ENCODE measurements at places on chromosomes 5 and 9.

GRCh38 chr5:89313804-89314588 lies 431.0 kb upstream of the MEF2C start:
- peak; percentile 32 for DNase-seq

DNA sequence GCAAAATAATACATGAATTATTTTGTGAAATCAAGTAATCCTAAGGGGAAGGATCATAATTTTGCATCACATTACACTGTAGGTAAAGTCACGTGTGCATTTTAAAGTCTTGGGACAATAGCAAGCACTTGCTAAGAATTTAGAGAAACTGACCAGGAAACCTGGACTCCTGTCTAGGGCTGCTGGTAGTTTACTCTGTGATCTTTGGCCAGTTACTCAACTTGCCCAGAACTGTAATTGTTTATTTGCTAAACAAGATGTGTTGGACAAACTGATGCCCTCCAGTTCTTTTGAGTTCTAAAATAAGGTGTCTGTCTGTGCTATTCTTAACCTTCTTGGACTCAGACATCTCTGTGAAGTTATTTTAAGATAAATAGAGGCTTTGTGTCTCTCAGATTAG lies 594.8 kb upstream of the DMAC1 start:
- DNase-seq: no peak

DNA sequence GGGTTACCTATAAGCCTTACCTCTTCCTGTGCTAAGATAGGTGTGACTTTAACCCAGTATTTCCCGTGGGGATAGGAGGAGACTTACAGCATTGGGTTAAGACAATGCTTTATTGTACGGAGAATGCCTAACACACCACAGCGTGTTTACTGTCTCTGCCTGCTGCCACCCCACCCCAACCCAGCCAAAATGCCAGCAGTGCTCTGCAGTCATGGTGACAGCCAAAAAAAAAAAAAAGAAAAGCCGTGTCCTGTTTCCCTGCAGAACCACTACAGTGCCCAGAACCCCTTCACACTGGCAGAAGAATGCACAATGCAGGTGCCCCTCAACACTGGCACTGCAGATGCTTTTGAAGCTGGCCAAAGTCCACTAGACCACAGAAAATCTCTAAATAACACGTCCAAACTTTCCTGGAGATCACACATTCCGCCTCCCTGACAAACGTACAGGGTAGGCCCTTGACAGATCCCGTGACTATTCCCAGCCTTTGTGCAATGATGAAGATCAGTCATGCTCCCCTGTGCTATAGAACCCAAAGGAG lies 102.2 kb downstream of the SERINC5 start:
- DNase-seq: no peak

GRCh38 chr9:14302405-14302804 lies 11.5 kb downstream of the NFIB start:
- no peak for DNase-seq

GRCh38 chr5:68046445-68046844 lies 169.1 kb upstream of the PIK3R1 start:
- DNase-seq: peak; percentile 94

DNA sequence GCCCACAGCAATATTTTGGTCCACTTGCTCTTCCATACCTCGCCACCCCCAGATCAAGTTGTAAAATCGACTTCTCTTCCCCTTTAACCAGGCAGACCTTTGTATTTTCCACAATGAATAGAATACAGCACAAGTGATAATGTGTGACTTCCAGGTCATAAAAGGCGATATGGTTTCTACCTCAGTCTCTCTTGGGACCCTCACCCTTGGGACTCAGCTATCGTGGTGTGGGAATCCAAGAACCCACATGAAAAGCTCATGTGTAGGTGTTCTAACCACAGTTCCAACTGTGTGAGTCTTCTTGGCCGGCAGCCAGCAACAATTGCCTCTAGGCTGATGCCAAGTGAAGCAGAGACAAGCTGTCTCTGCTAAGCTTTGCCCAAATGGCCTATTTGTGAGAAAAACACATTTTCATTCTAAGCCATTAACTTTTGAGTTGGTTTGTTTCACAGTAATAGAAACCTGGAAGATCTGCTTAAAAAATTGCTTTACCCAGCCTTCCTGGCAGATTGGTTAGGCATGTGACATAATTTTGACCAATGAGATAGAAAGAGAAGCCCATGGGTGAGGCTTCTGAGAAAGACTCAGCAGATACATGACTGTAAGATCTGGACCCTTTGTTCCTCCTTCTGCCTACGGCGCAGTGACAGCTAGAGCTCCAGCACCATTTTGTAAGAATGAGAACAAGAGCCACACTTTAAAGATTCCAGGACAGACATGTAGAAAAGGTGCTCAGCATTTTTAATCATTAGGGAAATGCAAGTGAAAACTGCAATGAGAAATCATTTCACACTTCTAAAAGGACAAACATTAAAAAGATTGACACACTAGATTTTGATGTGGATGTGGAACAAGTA lies 18.3 kb upstream of the MLLT3 start:
- no peak for DNase-seq

GRCh38 chr5:8399471-8399870 lies 530.5 kb downstream of the MTRR start:
- DNase-seq: no peak

GRCh38 chr9:38527503-38527902 lies 92.9 kb downstream of the ANKRD18A start:
- no peak for DNase-seq

DNA sequence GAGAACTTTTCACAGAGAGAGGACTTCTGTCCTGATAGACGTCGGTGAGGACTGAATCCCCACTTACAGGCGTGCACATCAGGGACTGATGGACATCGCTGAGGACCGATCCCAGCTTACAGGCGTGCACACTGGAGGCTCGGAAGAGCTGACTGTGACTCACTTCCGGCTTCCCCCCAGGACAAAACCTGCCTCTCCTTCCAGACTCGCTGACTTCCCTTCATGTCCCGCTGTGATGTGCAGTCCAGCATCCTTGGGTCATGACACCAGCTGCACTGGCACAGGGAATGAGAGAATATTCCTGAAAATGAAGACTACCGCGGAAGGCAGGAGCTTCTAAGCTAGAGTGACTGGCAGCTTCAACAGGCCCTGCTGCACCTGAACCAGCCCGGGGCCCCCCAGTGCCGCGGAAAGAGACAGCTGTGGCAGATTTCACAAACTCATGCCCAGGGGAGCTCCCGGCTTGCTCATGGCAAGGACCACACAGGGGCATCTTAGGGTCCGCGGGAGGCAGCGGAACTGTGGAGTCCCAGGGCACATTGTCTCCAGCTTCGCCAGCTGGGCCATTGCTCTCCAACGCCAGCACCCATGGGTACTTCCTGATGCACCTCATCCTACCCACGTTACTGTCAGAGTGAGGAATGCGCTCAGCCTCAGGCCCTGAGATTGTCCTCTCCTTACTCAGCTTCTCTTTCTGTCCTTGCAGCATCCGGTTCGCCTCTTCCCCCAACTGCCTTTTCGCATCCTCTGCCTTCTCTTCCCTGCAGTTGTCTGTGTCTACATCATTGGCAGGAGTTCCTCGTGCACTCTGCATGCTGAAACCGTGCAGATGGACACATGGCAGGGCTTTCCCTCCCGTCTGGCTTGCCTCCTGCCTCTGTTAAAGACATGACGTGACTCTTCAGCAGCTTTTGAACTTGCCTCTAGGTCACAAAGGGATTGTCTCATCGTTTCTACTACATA lies 29.5 kb downstream of the SURF6 start:
- peak; percentile 15 for DNase-seq

DNA sequence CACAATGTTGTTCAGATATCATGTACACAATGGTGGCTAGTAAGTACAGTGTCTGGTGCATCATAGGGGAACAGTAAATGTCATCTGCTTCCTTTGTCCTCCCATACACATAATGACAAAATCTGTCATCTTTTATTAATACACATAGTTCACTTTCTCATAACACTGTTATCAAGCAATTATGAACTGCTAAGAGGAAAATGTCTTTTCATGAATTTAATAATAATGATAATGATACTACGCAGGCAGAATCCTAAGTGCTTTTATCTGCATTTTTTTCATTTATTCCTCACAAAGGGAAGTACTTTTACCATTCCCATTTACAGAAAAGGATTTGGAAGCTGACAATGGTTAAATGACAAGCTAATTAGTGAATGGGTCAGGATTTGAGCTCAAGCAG lies 35.7 kb downstream of the DPYSL3 start:
- no peak for DNase-seq

GRCh38 chr9:99040911-99041582 lies 63.9 kb upstream of the TGFBR1 start:
- peak; percentile 29 for DNase-seq

DNA sequence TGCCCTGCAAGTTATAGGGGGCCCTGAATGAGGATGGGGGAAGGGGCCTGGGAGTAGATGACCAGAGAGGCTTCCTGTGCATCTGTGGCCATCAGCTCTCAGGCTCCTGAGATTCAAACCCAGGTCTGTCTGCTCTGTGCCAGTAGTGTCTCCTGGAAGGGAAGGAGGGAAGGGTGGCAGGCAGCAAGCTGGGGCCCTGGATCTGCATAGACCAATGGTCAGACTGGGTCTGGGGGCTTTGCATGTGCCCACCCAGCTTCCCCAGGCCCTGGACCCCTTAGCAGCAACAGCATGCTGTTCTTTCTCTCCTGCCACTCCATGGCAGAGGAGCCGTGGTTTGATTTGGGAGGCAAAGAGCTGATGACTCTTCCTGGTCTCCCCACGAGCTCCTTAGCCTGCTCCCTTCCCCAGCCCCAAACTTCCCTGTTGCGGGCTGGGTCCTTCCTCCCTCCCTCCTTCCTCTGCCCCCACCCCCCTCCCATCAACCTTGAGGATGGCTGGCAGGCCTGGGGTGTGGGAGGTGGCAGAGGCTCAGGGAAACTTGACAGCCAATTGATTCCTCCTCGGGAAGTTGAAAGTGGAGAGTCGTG lies 31.6 kb downstream of the DAB2IP start:
- DNase-seq: no peak

DNA sequence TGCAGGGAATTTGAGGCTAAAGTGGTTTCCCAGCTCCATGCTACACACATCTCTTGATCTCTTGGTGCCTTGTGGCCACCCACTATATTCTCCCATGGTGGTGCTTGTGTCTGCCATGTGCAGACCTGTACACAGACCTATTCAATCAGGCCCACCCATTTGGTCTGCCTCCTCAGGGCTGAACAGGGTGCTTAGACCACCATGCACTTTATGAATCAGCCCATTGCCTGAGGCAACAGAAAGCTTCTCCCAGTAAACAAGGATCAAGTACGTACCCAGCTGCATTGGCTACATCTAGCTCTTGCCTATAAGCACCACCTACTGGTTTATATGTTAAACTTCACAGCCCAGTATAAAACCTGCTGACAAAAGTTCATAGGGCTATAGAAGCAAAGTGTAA lies 664.3 kb upstream of the EDIL3 start:
- no peak for DNase-seq

DNA sequence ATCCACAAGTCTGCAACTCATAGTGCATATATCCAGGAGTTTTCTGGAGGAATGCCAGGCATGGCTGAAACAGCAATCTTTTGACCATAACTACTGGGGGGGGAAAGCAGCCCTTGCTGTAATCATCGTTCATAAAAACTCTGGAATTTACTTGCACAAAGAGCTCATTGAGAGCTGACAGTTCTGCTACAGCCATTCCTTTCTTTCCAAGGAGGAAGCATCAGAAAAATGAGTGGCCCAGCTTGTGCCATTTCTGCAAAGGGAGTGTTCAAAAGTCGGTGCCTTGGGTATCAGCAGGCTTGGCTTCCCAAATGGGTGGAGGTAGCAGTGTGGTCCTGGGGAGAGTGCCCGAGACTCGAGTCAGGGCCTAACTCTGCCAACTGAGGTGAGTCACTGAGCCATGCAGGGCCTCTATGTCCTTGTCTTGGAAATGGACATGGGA lies 101.5 kb downstream of the GCNT1 start:
- no peak for DNase-seq

- no peak for DNase-seq
These were observed 375.0 kb upstream of the RGMB start for GRCh38 chr5:98398465-98398864.

GRCh38 chr5:15737871-15738664 lies 238.1 kb downstream of the FBXL7 start:
- DNase-seq: no peak

DNA sequence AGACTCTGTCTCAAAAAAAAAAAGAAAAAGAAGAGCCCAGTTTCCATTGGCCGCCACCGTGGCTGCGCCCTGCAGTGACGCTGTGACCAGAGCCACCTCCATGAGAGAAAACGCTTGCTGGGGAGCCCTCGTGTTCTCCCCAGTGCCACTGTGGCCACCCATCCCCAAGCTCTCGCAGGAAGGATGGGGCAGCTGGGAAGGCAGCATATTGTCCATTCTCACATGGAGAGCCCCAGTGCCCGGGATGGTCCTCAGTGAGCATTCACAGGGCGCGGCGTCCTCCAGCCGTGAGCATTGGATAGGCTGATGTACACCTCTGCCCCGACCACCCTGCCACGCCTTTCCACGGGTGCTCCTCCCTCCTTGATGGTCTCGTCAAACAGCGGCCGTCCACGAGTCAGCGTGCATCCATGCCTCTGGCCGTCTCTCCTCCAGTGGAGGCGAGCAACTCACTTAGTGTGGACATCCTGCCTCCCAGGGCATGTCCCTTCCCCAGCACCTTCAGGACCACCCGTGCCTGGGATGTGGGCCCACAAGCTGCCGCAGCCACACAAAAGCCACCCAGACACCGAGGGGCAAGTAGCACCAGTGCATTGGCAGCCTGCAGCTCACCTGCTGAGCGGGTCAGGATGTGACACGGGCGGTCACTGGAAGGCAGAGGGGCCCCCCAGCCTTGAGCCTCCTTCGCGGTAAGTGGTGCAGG lies 23.4 kb upstream of the SLC6A19 start:
- no peak for DNase-seq

- DNase-seq: peak; percentile 27
These were observed 12.7 kb upstream of the DNAH5 start for GRCh38 chr5:13957032-13957645.

DNA sequence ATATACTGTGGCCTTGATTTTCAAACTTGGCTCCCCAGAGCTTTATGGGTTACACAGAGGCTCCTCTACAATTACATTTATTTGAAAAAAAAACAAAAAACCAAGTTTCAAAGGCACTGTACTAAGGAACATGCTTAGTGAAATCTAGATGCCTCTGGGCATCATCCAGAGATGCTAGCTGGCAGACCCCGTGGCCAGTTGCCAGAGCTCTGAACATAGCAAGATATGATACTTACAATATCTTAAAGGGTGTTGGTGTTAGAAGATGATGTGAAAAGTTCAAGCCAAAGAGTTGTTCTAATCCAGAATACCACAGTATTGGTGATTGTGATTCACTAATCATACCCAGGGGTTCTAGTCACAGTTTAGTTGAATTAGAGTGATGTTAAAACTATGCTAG lies 87.8 kb downstream of the JAK2 start:
- no peak for DNase-seq

- DNase-seq: no peak
These were observed 3.6 kb upstream of the DPH7 start for GRCh38 chr9:137582286-137582860.

- no peak for DNase-seq
These were observed 77.7 kb upstream of the ASS1 start for GRCh38 chr9:130366888-130367550.

GRCh38 chr9:132367613-132368313 lies 13.0 kb upstream of the SETX start:
- DNase-seq: no peak

GRCh38 chr5:135392256-135392655 lies 6.8 kb downstream of the MACROH2A1 start:
- no peak for DNase-seq
